Mesendoderm (in vitro differentiated cells): ENCODE measurements at places on chromosomes 6 and 20.

GRCh38 chr6:55953335-55953734, 77.9 kb upstream of the BMP5 start:
- no peak for DNase-seq
- H3K27me3 ChIP-seq: no peaks in the 10 kb centered on the region
- H3K27ac ChIP-seq: no peak overlapping the region
- no peaks in the 10 kb centered on the region for H3K36me3 ChIP-seq

DNA sequence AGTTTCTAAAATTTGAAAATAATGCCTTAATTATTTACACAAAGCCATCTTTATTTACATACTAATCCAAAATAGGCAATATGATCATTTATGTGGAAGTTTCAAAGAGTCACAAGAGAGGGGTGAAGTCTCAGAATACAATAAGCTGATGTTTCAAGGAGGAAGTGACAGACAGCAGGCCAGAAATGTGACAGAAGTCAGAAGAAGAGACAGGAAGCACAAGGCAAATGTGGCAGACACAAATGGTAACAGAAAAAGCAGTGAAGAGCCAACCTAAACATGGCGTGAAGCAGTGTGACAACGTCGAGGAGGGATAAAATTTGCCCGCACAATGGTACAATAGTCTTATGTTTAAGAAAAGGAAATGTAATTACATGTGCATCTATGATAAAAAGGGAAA, 59.8 kb downstream of the SHPRH start:
- no peaks in the 10 kb centered on the region for H3K4me1 ChIP-seq
- peaks cover 2% of the 10 kb centered on the region for H3K36me3 ChIP-seq

DNA sequence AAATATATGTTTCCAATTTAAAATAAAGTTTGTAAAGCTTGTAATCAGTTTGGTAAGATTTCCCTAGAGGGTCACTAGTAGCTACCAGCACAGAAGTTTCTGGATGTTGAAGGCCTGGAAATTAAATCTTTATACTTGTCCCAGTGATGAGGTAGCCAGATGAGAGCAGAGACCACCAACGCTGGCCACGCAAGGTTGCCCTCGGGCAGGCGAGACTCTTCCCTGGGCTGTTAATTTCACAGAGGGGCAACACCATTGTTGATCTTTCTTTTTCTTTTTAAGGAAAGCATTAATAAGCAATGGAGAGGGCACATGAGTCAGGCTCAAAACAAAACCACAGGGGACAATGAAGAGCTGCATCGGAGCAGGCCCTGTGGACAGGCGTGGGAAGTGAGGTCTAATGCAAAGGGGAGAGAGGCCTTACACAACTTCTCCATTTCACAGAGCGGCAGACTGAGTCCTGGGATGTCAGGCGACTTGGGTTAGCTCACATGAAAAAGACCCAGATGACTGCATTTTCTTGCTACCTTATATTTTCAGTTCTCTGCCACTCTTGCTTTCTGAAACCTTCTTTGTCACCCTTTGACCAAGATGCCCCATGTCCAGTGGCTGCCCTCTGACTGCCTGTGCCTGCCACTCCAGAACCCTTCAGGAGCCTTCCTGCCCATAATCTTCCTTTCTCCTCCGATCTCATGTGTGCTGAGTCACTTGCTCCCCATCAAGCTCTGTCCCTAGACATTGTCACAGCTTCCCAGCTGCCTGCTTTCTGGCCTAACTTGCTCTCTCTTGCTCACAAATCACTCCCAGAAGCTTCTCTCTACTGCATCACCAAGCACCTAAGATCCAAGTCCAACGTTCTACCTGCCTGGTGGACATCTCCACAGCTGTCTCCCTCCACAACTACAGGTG, 107.7 kb upstream of the CDYL start:
- no peaks in the 10 kb centered on the region for H3K27me3 ChIP-seq
- no peak overlapping the region for H3K4me3 ChIP-seq
- no peak for DNase-seq
- no peak overlapping the region for H3K27ac ChIP-seq
- no peaks in the 10 kb centered on the region for H3K36me3 ChIP-seq

DNA sequence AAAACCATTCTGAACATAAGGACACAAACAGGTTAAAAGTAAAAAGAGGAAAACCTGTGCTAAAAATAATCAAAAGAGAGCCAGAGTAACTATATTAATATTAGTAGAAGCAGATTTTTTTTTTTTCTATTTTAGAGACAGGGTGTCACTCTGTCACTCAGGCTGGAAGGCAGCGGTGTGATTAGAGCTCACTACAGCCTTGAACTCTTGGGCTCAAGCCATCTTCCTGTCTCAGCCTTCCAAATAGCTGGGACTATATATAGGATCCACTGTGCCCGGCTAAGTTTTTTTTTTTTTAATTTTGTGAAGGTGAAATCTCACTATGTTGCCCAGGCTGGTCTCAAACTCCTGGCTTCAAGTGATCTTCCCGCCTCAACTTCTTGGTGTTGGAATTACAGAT, 33.4 kb upstream of the PLN start:
- no peaks in the 10 kb centered on the region for H3K36me3 ChIP-seq
- peaks cover 2% of the 10 kb centered on the region for H3K4me1 ChIP-seq
- H3K4me3 ChIP-seq: no peak overlapping the region
- no peak overlapping the region for H3K27ac ChIP-seq

GRCh38 chr6:103750603-103751002, 1109.1 kb downstream of the HACE1 start:
- H3K27ac ChIP-seq: no peak overlapping the region
- DNase-seq: no peak
- no peaks in the 10 kb centered on the region for H3K27me3 ChIP-seq
- H3K4me3 ChIP-seq: no peak overlapping the region
- H3K36me3 ChIP-seq: no peaks in the 10 kb centered on the region
- H3K4me1 ChIP-seq: no peaks in the 10 kb centered on the region

DNA sequence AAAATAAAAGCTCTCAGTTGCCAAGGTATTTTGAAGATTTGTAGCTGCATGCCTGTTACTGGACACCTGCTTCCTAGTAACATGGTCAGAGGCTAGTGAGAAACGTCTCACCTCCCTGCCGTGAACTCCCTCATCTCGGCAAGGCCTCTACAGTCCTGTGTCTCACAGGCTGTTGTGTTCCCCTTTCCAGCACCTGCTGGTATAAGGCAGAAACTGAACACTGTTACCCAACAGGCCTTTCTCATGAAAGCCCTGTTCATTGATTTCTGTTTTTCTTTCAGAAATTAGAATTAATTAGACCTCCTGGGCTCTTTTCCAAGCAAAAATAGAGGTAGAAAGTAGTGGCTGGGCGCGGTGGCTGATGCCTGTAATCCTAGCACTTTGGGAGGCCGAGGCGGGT, 17.6 kb upstream of the SRSF3 start:
- no peak overlapping the region for H3K4me3 ChIP-seq
- H3K4me1 ChIP-seq: no peaks in the 10 kb centered on the region
- no peaks in the 10 kb centered on the region for H3K36me3 ChIP-seq
- DNase-seq: no peak
- no peak overlapping the region for H3K27ac ChIP-seq
- H3K27me3 ChIP-seq: no peaks in the 10 kb centered on the region

DNA sequence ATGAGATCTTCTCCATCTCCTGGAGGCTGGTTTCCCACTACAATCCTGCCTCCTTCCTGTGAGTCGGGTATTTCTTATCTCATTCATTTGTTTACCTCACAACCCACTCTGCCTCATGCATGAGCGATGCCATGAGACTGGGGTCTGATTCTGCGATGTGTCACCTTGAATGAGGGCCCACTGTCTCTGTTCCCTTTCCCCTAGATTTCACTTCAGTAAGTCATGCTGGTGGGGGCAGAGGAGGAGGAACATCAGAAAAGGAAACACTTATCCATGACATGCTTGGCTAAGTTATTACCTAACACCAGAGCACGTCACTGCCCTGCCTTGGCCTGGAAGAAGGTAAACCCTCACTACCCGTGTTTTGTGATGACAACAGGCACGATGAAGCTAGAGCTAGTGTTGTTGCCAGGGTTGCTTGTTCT, 337.4 kb upstream of the PRDM1 start:
- H3K27ac ChIP-seq: no peak overlapping the region
- H3K4me1 ChIP-seq: peaks cover 3% of the 10 kb centered on the region
- no peak overlapping the region for H3K4me3 ChIP-seq
- DNase-seq: peak; percentile 61
- no peaks in the 10 kb centered on the region for H3K36me3 ChIP-seq

GRCh38 chr6:26088344-26088743, 1.1 kb downstream of the HFE start:
- DNase-seq: no peak
- H3K27ac ChIP-seq: no peak overlapping the region
- no peaks in the 10 kb centered on the region for H3K36me3 ChIP-seq
- H3K27me3 ChIP-seq: no peaks in the 10 kb centered on the region
- H3K4me3 ChIP-seq: no peak overlapping the region

- H3K27ac ChIP-seq: no peak overlapping the region
- no peak overlapping the region for H3K4me3 ChIP-seq
- peaks cover 7% of the 10 kb centered on the region for H3K4me1 ChIP-seq
- no peak for DNase-seq
Measured at GRCh38 chr20:62429455-62430310, 2.3 kb upstream of the RBBP8NL start.

DNA sequence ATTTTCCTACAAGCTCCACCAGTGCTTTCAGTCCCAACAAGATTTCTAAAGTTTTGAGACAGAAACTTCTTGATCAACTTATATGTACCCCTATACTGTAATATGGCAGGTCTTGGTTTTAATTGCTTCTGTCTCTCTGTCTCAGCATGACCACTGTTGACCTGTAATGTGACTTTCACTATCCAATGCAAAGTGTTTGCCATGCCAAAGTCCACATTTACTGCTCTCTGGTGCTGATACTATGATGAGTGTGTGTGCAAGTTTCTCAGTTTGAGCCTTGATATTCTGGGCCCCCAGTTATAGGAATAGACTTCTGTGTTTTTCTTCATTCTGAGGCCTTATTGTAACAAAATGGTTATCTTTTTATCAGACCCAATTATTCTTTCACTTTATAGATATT, 45.8 kb downstream of the OR2J2 start:
- no peaks in the 10 kb centered on the region for H3K27me3 ChIP-seq
- H3K27ac ChIP-seq: no peak overlapping the region
- no peaks in the 10 kb centered on the region for H3K4me1 ChIP-seq
- H3K4me3 ChIP-seq: no peak overlapping the region
- no peak for DNase-seq
- H3K36me3 ChIP-seq: no peaks in the 10 kb centered on the region

GRCh38 chr6:160131636-160132296, 10.2 kb downstream of the SLC22A1 start:
- no peak for DNase-seq
- peaks cover 9% of the 10 kb centered on the region for H3K4me1 ChIP-seq
- H3K27ac ChIP-seq: no peak overlapping the region
- H3K36me3 ChIP-seq: no peaks in the 10 kb centered on the region
- H3K27me3 ChIP-seq: no peaks in the 10 kb centered on the region

- H3K4me3 ChIP-seq: no peak overlapping the region
- no peaks in the 10 kb centered on the region for H3K36me3 ChIP-seq
- no peak overlapping the region for H3K27ac ChIP-seq
Measured at GRCh38 chr6:16278048-16278724, 39.8 kb downstream of the GMPR start.

- no peaks in the 10 kb centered on the region for H3K27me3 ChIP-seq
- H3K27ac ChIP-seq: no peak overlapping the region
- no peak overlapping the region for H3K4me3 ChIP-seq
- H3K4me1 ChIP-seq: no peaks in the 10 kb centered on the region
- no peak for DNase-seq
- H3K36me3 ChIP-seq: no peaks in the 10 kb centered on the region
Measured at GRCh38 chr20:20201124-20201523, 148.8 kb downstream of the CFAP61 start.

DNA sequence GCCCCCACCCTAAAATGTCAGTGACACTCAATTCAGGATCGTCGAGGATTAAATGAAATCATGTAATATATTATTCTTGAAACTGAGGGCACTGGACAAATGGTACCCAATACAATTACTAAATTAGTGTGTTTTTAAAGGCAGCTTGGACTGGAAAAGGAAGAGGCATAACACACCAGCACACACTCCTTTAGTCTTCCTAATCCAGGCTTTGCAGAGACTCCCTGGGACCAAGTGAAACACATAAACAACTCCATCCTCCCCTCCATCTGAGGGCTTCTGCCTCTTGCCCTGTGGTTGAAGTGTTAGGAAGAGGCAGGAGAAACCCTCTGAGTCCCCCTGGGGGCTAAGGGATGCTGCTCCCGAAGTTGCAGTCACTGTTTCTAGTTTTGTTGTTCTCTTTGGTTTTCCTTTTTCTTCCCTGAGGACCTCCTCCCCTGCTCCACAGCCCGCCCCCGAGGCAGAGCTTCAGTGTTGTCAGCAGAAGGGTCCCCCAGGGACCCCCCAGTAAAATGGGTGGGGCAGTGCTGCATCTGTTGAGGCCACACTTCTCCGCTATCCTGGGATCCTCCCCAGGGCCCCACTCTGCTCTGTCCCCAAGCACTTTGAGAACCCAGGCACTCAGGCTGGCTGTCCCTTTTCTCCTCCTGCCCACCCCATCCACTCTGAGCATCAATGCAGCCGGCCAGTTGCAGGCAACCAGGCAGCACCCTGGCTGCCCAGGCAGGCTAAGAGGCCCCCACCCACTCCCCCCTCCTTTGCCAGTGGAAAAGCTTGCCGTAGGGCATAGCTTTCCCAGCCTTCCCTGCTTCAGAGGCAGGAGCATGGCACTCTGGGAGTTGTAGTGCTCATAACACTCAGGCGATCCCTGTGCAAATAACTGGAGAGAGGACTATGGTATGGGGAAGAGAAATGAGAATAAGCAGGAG, 5.9 kb downstream of the TMEM63B start:
- H3K4me3 ChIP-seq: no peak overlapping the region
- no peaks in the 10 kb centered on the region for H3K27me3 ChIP-seq
- H3K27ac ChIP-seq: no peak overlapping the region

GRCh38 chr6:44005507-44005903, 121.7 kb downstream of the MRPL14 start:
- H3K27ac ChIP-seq: no peak overlapping the region
- peaks cover 23% of the 10 kb centered on the region for H3K4me1 ChIP-seq
- H3K36me3 ChIP-seq: no peaks in the 10 kb centered on the region
- no peak overlapping the region for H3K4me3 ChIP-seq
- H3K27me3 ChIP-seq: no peaks in the 10 kb centered on the region

DNA sequence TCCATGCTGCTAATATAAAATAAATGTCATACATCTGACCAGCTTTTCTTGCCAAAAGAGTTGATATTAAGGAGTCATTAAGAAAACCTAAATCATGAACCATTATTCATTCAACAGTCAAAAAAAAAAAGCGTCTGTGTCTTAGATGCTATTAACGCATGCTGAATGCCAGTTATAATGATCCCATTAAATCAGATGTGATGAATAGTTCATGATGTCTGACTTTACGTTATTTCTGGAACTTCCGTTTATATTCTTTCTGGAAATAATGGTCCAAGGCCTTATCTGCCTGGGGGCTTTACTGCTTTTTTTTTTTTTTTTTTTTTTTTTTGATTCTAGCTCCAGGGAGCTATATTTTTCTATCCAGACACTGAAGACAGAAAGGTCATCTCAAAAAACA, 877.1 kb downstream of the HACE1 start:
- no peaks in the 10 kb centered on the region for H3K4me1 ChIP-seq
- no peak overlapping the region for H3K27ac ChIP-seq
- no peaks in the 10 kb centered on the region for H3K27me3 ChIP-seq

DNA sequence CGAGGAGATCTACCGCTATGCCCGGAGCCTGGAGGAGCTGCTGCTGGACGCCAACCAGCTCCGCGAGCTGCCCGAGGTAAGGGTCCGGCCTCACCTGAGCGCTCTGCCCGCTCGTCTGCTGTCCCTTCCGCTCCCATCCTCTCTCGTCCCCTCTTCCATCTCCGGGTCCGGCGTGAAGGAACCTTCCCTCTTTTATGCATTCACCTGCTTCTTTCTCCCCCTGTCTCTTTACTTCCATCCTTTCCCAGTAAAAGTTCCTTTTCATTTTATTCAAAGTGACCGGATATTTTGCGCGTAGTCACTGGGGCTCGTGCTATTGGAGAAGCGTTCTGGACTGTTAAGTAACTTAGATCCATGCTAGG, 516 bp downstream of the LRRC1 start:
- peak overlapping the region; percentile 81 for H3K4me3 ChIP-seq
- H3K27me3 ChIP-seq: no peaks in the 10 kb centered on the region
- DNase-seq: no peak
- H3K4me1 ChIP-seq: peaks cover 2% of the 10 kb centered on the region
- H3K27ac ChIP-seq: no peak overlapping the region
- H3K36me3 ChIP-seq: no peaks in the 10 kb centered on the region
